GM10248 (cell line): ENCODE measurements at places on chromosomes 16 and 17.

DNA sequence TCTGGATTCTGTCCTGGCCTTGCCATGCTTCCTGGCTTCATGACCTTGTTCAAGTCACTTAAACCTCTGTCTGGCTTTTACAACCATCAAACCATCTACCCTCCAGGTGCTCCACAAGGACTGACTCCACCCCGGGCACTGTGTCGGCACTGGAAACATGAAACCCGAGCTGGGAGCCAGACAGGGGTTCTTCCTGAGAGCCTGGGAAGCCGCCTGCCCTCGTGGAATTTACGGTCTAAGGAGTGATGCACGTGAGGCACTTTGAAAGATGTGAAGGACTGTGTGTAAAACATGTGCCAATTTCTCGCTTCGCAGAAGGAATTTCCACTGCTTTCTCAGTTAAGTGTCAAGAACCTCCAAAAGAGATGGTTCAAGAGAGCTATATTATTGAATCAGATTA, 11.6 kb downstream of the CDK5R1 start:
- no peak for DNase-seq

DNA sequence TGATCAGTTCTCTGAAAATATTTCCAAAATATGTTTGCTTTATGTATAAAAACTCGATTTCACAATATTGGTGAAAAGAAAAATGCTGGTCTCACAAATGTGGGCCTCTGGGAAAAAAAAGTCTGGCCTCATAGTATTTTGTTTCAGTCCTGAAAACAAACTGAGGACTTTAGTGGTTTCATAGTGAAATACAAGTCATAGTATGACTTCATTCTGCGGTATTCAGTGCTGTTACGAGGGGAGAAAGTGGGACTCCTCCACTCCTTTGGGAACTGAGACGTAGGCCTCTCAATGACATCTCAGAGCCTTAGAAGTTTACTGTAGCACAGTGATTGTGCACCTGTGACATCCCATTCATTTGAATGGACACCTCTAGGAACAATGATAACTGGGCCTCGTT, 56.0 kb downstream of the CYB561 start:
- DNase-seq, result peak; percentile 23

- peak; percentile 77 for DNase-seq
These were observed 86.1 kb downstream of the ZDHHC7 start for GRCh38 chr16:84925092-84925772.

DNA sequence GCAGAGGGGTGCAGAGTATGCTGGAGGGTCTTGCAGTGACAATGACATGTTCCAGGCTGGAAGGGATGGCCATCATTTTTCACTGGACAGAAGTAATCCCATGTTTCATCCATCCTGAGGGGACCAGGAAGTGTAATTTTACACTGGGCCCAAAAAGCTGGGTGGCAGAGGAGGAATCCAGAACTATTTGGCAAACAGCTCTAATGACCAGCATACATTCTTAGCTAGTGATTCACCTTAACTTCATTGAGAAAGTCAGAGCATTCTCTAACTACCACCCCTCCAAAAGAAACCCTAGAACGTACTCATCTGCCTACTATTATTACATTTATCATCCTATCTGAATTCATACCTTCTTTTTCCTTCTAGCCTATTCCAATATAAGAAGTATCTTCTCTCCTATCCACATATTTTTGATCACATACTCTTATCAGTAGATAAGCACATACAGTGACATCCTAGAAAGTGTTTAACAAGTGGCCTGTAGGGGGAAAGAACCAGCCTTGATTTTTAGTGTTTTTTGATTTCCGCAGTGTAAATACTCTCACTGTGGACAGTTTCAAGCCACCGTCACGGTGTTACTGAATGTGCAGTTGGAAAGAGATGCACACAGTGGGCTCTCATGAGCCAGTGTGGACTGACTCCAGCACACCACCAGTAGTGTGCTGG, 118.1 kb downstream of the FTO start:
- DNase-seq, result no peak

DNA sequence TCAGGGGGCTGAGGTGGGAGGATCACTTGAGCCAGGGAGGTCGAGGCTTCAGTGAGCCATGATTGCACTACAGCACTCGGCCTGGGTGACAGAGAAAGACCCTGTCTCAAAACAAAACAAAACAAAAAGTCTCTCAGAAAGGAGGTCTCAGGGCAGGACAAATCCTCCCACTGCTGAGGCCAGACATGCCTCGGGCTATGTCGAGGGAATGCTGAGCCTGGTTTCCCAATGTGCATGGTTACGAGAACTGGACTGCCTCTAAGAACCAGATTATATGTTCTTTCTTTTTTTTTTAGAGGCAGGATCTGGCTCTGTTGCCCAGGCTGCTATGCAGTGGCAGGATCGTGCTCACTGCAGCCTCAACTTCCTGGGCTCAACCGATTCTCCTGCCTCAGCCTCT, 27.6 kb downstream of the TRAP1 start:
- DNase-seq, result no peak

- no peak for DNase-seq
These were observed 130.6 kb upstream of the DNAH9 start for GRCh38 chr17:11467639-11468038.

DNA sequence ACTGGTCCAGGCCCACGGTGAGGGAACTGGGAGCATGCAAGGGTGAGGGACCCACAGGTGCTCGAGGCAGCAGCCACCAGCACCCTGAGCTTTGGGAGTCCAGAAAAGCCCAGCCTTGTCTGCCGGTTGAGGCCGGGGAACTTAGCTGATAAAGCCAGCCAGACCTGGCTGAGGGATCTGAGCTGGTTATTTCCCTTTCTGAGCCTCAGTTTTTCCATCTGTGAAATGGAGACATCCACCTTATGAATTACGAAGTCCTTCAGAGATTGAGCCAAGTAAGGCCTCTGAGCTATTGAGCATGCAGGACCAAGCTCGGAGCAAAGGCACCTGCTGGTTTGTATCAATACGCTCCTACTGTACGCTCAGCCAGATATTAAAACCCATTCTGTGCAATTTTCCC, 13.8 kb downstream of the NECAB2 start:
- DNase-seq, result no peak

DNA sequence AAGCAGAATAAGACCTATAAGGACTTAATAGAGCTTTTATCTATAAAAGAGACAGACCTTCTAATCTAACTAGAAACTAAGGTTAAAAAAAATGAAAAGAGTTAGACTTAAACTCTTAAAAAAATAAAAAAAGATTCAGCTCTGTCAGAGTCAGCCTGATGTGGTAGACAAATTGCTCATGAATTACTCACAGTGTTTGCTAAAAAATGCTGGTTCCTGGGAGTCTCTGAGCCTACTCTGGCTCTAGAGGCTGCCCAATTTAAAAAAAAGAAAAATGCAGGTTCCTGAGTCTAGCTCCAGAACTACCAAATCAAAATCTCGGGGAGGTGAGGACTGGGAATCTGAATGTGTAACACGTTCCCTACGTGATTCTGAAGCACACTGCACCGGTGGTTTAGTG, 18.1 kb downstream of the SOST start:
- no peak for DNase-seq

DNA sequence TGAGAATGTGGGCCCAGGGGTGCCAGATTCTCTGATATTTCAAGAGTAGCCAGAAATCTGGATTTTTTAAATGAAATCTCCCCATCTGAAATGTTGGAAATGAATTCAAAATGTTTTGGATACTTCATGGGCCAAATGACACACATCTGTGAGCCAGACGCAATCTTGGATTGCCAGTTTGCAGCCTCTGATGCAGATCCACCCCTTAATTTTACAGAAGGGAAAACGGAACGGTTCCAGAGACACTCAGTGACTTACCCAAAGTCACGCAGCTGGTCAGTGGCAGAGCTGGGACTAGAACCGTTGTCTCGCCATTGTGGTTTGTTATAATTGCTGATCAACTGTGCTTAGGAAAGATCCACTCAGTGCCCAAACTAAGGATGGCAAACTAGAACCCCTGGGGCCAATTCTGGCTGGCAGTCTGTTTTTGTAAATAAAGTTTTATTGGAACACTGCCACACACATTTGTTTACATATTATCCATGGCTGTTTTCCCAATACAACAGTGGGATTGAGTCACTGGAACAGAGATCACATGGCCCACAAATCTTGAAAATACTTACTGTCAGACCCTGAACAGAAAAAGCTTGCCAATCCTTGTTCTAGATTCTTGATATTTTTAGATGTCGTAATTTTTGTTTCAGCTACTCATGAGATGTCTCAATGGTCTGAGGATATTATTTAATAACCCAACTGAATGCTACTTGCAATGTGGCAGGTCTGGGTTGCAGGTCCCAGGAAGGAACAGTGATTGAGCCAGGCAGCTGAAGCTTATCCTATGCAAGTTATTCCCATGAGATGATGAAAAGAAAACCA, 143.8 kb downstream of the AXIN2 start:
- no peak for DNase-seq

DNA sequence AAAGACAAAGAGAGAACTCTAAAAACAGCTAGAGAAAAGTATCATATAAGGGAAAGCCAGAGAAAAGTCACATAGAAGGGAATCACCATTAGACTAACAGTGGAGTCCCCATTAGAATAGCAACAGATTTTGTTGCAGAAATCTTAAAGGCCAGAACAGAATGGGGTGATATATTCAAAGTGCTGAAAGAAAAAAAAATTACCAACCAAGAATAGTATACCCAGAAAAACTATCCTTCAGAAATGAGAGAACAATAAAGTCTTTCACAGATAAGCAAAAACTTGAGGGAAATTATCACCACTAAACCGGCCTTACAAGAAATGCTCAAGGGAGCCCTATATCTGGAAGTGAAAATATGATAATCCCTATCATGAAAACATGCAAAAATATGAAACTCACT, 51.9 kb upstream of the NSRP1 start:
- DNase-seq, result no peak

DNA sequence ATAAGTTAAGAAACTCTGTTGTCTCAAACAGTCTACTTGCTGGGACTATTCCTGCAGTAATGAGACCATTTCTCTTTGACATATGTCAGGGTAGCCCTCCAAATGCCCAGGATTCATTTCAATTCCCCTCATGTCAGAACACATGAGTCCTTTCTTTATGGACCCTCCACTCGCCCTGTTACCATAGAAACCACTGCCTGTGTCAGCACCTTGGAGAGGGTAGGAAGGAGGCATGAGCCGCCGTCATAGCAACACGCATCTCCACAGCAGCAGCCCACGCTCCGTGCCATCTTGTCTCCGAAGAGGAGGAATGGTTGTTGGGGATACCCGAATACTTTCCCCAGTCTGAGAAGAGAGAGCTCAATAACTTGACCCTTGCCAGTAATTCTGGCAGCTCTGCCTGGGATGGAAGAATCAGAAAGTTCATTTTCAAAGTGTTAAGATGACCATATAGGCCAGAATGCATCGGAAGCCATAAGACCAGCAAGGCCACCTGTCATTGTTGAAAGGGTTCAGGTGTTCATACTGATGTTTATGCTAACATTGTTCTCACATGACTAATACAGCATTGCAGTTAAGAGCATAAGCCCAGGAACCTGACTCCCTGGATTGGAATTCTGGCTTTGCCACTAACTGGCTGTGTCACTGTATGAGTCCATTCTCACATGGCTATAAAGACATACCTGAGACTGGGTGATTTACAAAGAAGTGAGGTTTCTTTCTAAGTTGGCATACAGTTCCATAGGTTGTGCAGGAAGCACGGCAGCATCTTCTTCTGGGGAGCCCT, 141.3 kb downstream of the ABCC12 start:
- DNase-seq, result no peak

DNA sequence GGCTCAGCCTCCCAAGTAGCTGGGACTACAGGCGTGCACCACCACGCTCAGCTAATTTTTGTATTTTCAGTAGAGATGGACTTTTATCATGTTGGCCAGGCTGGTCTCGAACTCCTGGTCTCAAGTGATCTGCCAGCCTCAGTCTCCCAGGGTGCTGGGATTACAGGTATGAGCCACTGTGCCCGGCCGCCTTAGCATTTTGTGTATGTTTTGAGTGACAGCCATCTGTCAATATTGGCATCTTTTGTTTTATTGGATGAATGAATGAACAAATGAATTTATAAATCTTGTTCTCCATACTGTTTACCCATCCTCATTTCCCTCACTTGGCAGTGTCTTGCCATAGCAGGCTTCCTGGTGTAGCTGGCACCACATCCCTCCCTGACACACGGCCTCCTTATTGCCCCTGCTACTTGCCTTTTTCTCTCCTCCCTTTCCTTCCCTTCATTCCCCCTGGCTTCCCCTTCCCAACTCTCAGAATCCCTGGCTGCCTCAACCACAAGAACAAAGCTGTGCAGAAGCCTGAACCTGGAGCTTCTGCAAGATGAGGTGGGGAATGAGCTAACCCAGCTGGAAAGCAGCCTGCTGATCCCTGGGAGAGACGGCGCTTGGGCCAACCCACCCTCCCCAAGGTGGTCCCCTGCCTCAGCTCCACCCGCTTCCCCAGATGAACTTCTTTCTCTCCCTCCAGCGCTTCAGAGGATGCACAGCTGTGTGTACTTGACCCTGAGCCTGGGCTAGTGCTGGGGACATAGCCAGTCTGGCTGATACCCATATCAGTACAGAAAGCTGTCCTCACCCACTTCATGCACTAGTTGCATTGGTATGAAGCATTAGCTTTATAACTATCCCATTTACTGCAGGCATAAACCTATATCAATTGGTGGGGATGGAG, 34.3 kb downstream of the WNT9B start:
- DNase-seq, result no peak

GRCh38 chr17:60863892-60864707, 186.4 kb downstream of the BCAS3 start:
- no peak for DNase-seq

DNA sequence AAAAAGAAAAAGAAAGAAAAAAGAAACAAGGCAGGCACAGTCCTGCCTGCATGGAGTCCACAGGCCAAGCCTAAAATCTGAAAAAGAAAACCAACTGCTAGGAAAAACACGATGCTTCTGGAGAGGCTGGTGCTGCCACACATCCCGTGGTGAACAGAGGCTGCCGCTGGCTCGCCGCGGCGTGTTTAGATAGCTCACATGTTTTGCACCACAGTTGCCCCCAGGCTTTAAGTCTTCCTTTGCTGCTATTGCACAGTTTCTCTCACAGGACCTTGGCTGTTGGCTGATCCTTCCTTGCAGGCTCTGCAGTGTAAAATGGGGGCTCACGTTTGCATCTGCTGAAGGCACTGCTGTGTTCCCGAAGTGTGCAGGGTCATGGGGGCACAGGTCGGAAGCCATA, 8.6 kb downstream of the SLC6A4 start:
- no peak for DNase-seq

- no peak for DNase-seq
These were observed 7.0 kb upstream of the CDR2 start for GRCh38 chr16:22381392-22381791.

DNA sequence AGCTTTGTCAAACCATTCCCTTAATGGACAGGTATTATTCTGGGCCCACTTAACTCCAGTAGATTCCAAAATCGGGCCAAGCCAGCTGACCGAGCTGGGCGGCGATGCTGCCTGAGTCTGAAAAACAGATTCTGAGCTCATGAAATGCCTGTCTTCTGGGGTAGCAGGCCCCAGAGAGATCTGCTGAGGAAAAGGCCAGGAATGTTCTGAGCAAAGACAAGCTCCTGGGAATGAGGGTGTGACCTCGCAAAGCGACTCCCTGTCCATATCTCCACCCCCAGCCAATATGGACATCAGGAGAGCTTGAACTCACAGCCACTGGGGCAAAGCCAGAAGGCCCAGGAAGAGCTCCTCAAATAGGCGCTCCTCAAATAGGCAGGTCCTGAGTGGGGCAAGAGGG, 23.7 kb downstream of the ZNF423 start:
- DNase-seq, result no peak
